ENCODE measurements at places on chromosomes 3 and 15.

DNA sequence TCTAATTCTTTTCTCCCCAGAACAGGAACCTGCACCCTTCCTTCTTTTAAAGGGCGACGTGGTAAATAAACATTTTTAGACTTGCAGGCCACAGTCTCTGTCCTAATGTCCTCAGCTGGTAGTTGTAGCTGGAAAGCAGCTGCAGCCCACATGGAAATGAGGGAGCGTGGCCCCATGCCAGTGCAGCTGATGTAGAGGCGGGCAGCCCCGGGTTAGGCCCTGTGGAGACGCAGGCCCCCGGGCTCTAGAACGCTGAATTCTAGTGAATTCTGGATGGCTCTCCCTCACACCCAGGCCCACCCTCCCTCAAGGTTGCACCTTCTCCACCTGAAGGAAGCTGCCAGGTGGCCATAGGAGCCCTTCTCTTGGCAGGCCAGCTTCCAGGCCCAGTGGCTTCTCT is 52.3 kb downstream of the PGPEP1L start:
- no peak for DNase-seq

- DNase-seq: no peak
These were observed 5.1 kb downstream of the SLC51B start for GRCh38 chr15:65050270-65050669.

GRCh38 chr15:86839502-86839901 is 759.8 kb downstream of the AGBL1 start:
- DNase-seq: no peak

- DNase-seq: no peak
These were observed 140.4 kb downstream of the DIPK2A start for GRCh38 chr3:144112036-144112435.

DNA sequence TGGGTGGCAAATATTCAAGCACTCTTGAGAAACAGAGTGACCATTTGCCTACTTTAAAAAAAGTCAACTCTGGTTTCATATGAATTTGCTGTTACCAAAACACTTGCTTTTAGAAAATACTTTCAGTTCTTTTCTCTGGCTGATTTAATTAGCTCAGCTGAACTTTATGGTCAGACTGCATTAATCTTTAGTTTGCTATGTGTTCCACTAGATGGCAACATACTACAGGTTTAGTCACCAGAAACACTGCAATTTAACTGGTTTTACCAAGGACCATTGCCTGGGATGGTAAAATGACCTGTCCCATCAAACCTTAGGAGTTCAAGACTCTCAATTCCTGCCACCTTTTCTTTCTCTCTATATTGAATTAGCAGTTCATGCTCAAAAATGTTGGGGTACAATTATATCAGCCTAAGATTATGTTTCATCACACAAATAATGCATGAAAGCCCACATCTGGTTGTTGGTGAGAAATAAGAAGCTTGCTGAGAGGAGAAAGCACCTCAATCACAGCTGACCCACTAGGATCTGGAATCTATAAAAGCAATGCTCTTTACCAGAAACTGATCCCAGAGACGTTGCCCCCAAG is 14.2 kb downstream of the EIF4E3 start:
- no peak for DNase-seq

GRCh38 chr3:122969585-122970469 is 57.7 kb downstream of the SEMA5B start:
- DNase-seq: no peak

DNA sequence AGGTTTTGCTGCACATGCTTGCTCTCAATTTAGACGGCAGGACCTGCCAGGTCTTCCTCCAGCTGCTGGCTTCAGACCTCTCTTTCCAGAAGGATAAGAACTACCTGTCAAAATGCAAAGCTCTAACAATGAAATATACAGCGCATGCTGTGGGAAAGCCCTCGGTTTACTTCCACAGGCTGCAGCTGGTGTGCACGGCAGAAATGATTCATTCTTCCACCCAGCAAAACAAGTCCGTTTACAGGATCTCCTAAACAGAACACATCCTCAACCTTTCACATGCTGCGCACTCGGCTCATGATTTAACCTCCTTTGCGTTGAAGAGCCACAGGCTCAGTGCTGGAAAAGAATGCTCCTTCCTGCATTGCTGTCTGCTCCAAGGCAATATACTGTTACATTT is 92.4 kb upstream of the WNT5A start:
- DNase-seq: no peak

Data from stimulated activated CD8-positive, alpha-beta memory T cell treated with anti-CD3 and anti-CD28 coated beads, Interleukin-4, amount 100 ng/mL, for 24 hours (primary cell).